ENCODE measurements at places on chromosomes 2 and 18. TPM values are rescaled to one million over a fixed set of nuclear protein-coding genes. Genes with fewer than 3 reads are reported as not detected.

DNA sequence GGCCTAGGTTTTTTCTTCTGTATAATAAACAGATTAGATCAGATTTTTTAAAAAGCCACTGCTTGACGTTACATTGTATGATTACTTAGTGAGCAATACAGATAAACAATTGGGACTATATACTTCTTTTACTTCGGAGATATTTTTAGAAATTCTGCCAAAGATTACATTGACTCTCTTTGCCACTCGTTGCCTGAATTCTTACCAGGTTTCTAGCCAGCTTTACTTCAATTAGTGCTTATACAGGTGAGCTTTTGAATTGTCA, 156.6 kb downstream of the HAUS1 start:
- DNase-seq = no peak

- DNase-seq = no peak
Observed at GRCh38 chr2:133855526-133855925, 287.3 kb upstream of the NCKAP5 start.

TNS1 gene
- total RNA-seq = 302 TPM

TEX44 gene
- not detected for total RNA-seq

SLC38A11 gene
- 0.80 TPM for total RNA-seq

LCT gene
- not detected for total RNA-seq

- DNase-seq = no peak
Observed at GRCh38 chr2:28451793-28452533, 43.9 kb upstream of the PLB1 start.

NOSTRIN gene
- total RNA-seq = 36.0 TPM

GRCh38 chr2:240962300-240963064, 35.9 kb upstream of the SNED1 start:
- peak; percentile 87 for DNase-seq

- DNase-seq = no peak
Observed at GRCh38 chr18:35616664-35617423, 35.3 kb downstream of the GALNT1 start.

DNA sequence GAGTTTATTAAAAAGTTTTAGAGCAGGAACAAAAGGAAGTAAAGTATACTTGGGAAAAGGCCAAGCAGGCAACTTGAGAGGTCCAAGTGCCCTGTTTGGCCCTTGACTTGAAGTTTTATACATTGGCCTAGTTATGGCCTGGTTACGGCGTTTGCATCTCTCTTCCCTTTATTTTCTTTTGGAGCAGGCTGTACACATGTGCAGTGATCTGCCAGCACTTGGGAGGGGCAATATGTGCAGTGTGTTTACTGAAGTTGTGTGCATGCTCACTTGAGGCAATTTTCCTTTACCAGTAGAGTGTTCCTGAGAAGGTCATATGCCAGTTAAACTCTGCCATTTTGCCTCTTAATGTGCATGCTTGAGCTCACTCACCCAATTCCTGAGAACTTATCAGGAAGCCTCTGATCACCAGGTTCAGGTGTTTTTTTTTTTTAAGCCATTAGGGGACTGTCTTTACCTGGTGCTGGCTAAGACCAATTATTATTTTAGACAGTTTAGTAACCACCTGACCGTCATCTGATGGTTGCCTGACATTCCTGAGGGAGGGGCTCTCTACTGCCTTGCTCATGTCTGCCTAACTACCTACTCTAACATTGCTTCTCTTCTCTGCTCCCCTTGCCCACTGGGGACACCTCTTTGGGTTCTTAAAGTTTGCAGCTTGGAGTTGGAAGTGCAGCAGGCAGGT, 48.0 kb downstream of the SCN2A start:
- no peak for DNase-seq

DNA sequence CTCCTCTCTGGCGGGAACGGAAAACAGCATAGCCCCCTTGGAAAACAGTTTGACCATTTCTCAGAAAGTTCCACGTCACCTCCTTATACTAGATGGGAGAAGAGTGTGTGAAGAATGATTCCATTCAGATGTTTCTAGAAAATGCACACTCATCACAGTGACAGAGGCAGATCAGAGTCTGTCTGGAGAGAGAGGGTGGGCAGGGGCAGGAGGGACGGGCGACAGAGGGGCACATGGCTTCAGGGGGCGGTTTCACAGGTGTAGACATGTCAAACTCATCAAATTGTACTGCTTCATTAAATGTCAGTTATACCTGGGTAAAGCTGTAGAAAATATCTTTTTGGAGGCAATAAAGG, 88.8 kb upstream of the TAF1B start:
- DNase-seq = no peak

DNA sequence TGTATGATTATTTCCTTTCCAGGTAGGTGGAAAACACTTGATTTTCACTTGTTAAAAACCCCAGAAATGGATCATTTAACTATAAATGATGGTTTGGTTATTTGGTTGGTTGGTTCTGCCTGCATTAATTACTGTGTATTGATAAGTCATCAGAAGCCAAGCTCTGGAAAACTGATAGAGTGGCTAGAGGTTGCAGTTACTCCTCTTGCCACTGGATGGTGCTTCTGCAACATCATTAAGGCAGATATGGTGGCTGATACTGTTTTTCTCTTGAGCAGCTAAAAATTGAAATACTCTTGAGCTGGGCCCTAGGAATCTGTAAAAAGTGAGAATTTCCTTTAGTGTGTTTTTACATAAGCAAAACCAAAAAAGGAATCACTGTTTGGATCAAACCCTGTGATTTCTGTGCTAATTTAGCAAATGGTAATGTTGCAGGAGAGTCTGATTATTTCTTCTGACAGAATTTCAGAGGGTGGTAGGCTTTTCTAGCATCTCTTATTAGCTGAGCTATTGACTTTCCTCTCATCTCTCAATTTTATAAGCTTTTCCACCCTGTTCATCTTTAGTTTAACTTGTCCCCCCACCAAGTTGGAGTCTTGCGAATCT, 54.3 kb downstream of the RAB10 start:
- no peak for DNase-seq

GRCh38 chr18:8614875-8615274, 5.6 kb downstream of the RAB12 start:
- no peak for DNase-seq

VIT gene
- total RNA-seq = 0.35 TPM

DNA sequence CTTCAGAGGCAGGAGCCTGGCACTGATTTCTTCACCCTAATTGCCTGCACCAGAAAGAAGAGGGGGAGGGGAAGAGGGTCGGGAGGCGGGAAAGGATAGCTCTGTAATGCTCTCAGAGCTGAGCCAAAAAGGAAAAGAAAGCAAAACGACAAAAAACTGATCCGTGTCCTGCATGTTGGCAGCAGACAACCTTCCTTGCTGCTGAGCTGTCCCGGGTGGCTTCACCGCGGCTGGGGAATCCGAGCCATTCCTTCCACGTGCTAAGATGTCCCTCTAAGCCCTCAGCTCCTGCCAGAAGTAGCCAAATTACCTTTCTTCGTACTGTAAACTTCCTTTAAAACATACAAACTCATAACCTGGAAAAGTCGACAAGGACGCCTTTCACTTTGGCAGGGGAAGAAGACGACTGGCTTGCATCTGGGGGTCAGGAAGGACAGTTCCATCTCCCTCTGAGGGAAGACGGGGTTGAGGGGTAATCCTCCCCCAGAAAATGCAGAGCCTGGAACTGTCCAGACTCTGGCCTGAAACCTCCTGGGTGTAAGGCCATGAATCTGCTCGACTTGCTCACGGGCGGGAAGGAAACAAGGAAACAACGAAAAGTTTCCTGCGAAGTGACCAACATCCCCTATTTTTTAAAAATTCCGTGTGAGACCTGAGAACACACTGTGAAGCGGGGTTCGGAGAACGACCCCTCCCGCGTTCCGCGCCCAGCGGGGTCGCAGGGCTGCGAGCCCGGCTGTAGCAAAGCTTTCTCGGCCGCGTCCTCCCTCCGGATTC, 7.7 kb downstream of the OTX1 start:
- no peak for DNase-seq

DNA sequence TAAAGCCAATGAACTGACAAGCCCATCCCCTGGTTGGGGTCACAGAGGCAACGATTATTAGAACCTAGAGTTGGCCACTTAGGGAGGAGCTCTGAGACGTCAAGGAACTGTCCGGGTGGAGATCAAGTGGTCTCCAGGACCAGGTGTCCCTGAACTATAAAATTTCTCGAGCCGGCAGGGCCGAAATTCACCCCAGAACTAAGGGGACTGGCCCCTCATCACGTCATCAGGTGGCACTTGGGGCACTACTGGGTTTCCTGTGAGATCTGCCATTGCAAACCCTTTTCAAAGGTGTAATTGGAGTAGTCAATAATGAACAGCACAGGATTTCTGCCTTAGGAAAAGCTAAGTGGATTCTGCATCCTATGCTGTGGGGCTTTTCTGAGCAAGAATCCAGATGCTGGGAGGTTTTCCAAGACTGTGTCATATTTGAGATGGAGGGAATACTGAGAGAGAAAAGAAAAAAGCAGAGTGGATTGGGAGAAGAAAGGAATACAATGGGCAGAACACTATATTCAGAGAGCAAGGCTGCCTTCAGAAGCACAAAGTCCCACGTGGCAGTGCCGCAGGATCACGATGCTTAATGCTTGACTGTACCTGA, 113.6 kb downstream of the ALPK2 start:
- no peak for DNase-seq

DNA sequence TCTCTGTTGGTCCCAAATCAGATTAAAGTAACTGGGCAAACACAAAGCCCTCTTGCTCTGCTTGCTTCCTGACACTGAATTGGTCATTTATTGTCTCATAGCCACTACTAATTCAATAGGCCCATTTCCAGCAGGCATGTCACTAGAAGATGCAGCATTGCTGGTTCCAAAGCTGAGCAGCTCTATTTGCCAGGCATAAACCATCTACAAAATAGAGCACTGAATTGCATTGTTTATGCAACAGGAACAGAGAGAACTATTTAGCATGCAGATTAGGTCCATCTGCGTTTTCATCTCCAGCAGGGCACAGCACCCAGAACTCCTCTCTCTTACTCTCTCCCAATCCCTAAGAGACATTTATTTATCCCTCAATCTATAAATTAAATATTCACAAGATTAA, 227.6 kb downstream of the SUCLG1 start:
- no peak for DNase-seq

EMX1 gene
- total RNA-seq = not detected

DPP4 gene
- 8.0 TPM for total RNA-seq

DNA sequence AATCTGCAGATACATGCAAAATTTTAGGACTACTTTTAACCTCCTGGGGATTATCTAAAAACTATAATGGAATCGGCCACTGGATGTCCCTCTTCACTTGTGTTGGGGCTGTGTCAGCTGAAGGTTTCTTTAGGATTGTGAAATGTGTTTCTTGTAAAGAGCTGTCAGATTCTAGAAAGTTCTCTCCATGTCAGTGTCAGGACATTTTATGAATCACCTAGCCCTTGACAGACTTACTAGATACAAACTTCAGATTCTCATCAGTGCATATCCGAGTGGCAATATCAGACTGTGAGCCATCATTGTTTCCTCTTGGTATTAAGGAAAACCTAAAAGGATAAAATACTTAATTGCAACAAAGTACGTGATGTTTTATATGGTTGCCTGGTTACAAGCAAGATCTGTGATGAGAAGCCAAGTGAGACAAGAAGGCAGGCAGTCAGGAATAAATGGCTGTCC, 107.3 kb downstream of the CPS1 start:
- DNase-seq = no peak

DNA sequence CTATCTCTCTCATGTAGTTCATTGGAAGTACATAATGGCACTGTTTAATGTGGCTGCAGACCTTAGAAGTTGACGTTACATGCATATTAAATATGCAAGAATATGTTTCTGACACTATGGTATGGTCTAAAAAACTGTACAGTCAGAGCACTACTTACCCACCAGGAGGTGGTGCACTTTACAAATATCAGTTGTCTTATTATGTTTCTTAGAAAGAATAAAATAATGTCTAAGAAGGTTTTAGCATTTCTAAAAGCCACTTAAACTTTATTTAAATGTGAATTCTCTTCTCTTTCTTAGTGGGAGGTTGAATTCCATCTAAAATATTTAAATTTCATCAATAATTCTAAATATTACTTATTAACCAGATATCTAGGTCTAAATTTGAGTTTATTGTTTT, 4.3 kb downstream of the TMEFF2 start:
- no peak for DNase-seq

VWA3B gene
- not detected for total RNA-seq

GRCh38 chr18:30160124-30160523, 882.4 kb downstream of the DSC3 start:
- no peak for DNase-seq

DNA sequence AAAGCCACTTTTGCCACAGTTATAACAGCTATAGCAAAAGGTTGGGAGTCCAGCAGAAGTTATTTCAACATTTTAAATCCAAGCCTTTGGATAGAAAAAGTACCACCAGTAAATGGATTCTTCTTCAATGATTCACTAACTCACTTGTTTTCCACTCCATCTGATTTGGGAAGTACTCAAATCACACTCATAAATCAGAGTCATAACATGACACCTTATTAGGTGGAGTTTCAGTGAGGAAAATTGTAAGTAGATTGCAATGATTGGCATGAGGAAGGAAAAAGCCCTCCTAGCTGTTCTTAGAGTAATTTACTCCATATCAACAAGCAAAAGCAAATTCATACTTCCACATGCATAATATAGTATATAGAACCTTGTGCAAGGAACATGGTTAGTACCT, 132.9 kb downstream of the NR4A2 start:
- no peak for DNase-seq

GRCh38 chr2:138829326-138829919, 49.2 kb upstream of the NXPH2 start:
- DNase-seq = peak; percentile 12

TSPYL6 gene
- total RNA-seq = not detected

DSG3 gene
- total RNA-seq = not detected

GRCh38 chr2:207397917-207398655, 131.7 kb upstream of the CREB1 start:
- no peak for DNase-seq

PLB1 gene
- total RNA-seq = 7.4 TPM

Measured in adrenal gland (tissue), 19 donors.